ENCODE measurements at places on chromosomes 12 and 14. TPM values are rescaled to one million over a fixed set of nuclear protein-coding genes. Genes with fewer than 3 reads are reported as not detected.

Gene KRT78
- not detected for total RNA-seq

Gene EGLN3
- total RNA-seq = 0.12 TPM

Gene ACOT4
- total RNA-seq = 0.73 TPM

Gene TDRD9
- total RNA-seq = 1.3 TPM

Gene EPYC
- not detected for total RNA-seq

Gene TAS2R7
- total RNA-seq = not detected

Gene CCDC196
- total RNA-seq = not detected

Gene ANO4
- not detected for total RNA-seq

Gene SLC25A47
- 0.16 TPM for total RNA-seq

Gene ERH
- total RNA-seq = 94.6 TPM

Gene STON2
- 162 TPM for total RNA-seq

Gene SMOC1
- total RNA-seq = 1.8 TPM

Gene ACSM4
- total RNA-seq = not detected

Gene PTPRQ
- total RNA-seq = 2.2 TPM

Gene TAC3
- not detected for total RNA-seq

Gene PPP4R4
- total RNA-seq = 2.7 TPM

Gene MYO1A
- 0.12 TPM for total RNA-seq

Gene PRKD1
- 8.0 TPM for total RNA-seq

Gene PPFIA2
- total RNA-seq = 2.7 TPM

Gene KRT6C
- total RNA-seq = not detected

Gene ADAMTS20
- total RNA-seq = 0.12 TPM

Gene RFX4
- total RNA-seq = not detected

Gene DACT1
- 2.9 TPM for total RNA-seq

Gene CCDC38
- total RNA-seq = not detected

Gene SLC5A8
- not detected for total RNA-seq

Gene SERPINA10
- not detected for total RNA-seq

Gene RTN1
- total RNA-seq = 1.5 TPM

Gene GYS2
- total RNA-seq = not detected

Gene NTS
- total RNA-seq = not detected

Gene GPATCH2L
- total RNA-seq = 70.3 TPM

Gene PROX2
- 0.12 TPM for total RNA-seq
